CD4-positive, alpha-beta T cell treated with Interleukin-1 beta for 1 hour (primary cell): ENCODE measurements at places on chromosomes 5 and 9.

DNA sequence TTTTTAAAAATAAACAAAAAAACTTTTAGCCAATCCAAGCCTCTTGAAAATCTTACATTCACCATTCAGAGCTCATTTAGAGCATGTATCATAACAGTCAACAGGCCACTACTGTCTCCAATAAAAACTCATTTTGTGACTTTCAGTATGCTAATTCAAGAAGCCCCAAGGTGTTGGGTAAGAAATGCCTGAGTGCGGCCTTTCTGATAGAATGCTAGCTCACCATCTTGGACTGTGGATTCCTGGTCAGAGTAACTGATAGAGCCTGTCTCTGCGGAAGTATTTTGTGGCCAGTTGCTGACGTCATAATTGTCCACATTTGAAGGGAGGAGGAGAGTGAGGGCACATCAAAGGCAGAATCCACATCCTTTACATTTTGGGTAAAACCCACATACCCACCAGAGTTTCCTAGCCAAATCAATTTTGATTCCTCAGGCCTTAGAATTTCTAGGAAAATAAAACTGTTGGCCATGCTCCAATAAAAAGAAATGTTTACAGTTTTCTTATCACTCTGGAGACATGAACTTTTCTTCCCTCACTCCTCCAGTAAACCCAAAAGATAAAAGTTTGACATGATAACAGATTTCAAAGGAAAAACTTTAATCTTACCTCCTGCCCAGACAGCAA lies 41.1 kb upstream of the ERCC6L2 start:
- no peak for DNase-seq

GRCh38 chr5:105730982-105731381 lies 1939.8 kb downstream of the EFNA5 start:
- DNase-seq = no peak

DNA sequence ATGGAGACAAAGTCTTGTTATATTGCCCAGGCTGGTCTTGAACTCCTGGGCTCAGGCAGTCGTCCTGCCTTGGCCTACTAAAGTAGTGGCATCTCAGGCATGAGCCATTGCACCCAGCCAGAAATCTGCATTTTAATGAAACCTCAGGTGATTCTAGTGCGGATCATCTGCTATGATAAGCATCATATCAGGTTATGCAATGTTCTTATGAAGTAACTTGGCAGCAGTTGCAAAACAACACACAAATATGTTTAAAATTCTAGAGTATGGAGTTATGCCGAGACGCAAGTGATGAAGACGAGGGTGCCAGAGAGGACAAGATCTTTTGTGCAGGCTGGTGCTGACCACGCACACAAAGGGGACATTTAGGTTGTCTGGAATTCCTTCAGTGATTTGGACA lies 153.2 kb upstream of the MEF2C start:
- DNase-seq = no peak

DNA sequence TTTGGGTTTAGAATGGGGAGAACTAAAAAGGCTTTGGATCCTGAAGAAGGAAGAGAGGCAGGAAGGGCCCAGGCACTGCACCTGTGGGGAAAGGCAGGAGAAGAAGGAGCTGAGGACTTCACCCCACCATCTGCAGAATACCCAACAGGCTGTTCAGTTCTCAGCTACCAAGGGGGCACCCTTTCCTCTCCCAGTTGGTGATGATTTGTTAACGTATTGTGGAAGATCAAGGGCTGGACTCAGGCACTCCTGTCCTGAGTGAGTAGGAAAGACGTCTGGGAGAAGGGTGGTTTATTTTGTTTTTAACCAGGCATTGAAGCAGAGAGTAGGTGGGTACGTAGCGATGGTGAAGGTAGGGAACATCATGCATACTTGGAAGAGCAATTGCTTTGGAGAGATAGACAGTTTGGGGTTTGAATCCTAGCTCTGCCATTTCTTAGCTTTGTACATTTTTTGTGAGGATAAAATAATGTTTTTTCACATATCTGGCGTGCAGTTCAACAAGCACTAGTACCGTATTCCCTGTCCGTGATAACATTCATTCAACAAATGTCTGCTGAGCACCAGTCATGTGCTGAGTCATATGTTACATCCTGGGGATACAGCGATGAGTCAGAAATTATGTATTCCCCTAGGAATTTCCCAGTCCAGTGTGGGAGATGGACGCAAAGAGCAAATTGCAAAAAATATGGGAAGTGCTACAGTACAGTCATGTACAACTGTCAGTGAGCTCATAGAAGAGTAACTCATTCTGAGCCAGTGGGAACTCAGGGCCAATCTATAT lies 2.1 kb downstream of the MSANTD3 start:
- DNase-seq = no peak

- DNase-seq = no peak
Measured at GRCh38 chr5:145158730-145159129, 676.4 kb downstream of the PRELID2 start.

DNA sequence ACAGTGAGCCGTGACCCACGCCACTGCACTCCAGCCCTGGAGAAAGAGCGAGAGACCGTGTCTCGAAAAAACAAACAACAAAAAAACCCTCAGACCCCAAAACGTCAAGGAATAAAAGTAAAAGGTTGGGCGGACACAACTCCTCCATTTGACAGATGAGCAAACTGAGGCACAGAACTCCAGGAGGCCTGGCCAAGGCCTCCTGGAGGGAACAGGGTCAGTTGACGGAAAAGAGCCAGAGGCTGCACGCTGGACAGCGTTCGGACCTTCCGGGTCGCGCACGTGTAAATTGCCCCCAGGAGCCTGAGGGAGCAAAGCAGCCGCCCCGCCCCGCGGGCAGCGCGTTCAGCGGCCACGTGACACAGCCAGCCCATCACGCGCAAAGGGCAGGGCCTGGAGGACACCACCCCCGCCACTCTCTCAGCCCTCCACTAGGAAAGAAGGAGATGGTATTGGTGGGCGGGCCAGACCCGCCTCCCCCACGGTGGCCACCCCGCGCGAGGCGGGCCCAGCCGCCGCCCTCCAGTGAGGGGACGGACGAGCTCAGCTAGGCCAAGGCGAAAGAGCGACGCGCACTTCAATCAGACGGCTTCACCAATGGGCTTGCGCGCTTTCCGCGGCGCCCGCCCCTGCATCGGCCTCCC lies 81.5 kb downstream of the PTPDC1 start:
- peak; percentile 98 for DNase-seq

GRCh38 chr9:114731701-114732100 lies 49.7 kb upstream of the TEX48 start:
- DNase-seq = no peak

GRCh38 chr5:140608722-140609121 lies 24.3 kb downstream of the CD14 start:
- no peak for DNase-seq

GRCh38 chr9:100619665-100620064 lies 41.8 kb downstream of the CAVIN4 start:
- no peak for DNase-seq

- no peak for DNase-seq
Measured at GRCh38 chr5:179504600-179505396, 45.6 kb upstream of the RUFY1 start.

DNA sequence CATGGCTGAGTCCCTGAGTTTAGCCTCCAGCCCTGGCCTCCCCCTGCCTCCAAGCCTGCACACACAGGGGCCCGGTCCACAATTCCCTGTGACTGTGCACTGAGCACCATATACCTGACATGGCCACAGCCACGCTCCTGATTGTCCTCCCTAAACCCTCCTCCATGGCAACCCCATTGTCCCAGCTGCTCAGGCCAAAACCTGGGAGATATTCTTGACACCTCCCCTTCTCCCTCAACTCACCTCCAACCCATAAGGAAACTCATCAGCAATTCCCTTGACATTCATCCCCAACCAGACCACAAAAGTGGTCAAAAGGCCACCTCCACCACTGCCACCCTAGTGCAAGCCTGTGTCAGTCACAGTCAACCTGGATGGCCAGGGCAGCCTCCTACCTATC lies 107.5 kb upstream of the MVB12B start:
- DNase-seq = no peak

- DNase-seq = peak; percentile 41
Measured at GRCh38 chr5:134026521-134027287, 21.9 kb upstream of the VDAC1 start.

GRCh38 chr9:69542942-69543704 lies 129.0 kb downstream of the APBA1 start:
- no peak for DNase-seq

- peak; percentile 48 for DNase-seq
Measured at GRCh38 chr9:114369216-114370130, 18.3 kb downstream of the AKNA start.

DNA sequence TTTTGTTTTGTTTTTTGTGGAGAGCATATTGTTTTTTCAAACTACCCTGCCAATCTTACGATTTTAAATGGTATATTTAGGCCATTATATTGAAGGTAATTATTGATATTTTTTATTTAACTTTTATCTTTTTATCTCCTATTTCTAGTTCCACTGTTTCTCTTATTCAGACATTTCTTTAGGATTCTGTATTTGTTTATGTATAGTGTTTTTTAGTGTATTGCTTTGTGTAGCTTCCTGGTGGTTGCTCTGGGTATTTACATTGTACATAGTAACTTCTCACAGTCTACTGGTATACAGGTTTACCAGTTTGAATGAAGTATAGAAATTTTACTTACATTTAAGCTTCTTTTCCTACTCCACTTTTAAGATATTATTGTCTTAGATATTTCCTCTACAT lies 63.2 kb downstream of the ERCC6L2 start:
- DNase-seq = no peak

DNA sequence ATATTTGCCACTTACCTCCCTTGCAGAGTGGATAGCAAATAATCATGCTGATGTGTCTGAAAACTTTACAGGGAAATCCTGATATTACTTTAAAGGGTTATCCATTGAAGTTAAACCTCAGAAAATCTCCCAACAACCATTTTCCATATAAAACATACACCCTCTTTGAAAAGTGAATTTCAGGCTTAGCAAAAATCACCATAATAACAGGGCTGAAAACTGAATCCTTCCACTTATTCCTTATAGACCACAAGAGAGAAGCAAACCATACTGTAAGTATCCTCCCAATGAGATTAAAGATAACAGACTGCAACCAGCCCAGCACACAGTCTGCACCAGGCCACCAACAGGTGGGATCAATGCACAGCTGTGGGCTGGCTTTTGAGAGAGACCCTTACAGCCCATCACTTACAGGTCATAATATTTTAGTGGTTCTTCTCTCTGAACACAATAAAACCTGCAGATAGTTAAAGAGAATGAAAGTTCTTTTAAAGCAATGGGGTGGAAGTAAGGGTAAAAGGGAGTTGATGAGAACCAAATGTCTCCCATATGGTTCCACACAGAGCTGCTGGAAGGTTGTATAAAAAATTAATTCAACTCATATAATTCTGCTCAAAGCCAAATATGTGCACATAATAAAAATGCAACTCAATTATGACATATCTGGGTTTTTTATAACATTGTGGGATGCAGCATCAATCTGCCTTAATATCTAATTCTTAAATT lies 376.2 kb upstream of the GRAMD2B start:
- DNase-seq = no peak

DNA sequence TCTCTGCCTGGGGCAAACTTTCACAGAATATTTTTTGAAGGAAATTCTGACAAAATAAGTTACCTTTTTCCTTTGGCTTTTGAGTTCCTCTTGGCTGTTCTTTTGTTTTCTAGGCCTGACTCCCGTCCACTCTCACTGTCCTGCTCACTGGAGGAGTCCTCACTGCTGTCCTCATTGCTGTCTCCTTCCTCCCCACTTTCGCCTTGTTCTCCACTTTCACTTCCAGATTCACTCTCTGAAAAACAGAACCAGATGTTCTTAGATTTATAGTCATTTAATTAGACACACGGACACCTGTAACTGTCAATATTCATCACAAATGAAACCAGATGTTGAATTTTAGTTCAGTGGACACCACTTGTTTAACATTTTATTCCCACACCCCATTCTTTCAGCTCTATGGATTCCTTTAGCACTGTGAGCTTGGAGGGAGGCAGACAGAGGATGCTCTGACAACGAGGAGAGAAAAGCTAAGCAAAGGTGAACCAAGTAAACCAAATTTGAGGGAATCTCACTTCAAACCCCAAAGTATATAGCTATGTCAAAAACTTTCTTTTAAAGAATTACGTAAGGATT lies 180.7 kb downstream of the AP3B1 start:
- DNase-seq = no peak

- DNase-seq = no peak
Measured at GRCh38 chr9:129173296-129174101, 4.6 kb downstream of the IER5L start.

DNA sequence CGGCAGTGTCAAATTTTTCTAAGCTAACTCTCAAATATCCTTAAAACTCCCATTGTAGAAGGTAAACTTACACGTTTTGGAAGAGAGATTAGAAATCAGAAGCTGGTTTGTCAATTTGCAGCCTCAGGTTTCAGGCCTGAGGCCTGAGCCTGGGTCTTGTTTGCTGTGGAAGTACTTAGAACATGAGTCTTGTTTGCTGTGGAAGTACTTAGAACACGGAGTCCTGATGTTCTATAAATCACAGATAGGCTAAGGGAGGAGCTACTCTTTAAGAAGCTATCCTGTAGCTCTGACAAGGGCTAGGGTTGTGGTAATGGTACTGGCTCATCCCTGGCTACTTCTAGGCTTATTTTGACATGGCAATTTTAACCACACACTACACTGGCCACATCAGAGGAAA lies 97.8 kb downstream of the FBXW11 start:
- DNase-seq = no peak

- peak; percentile 8 for DNase-seq
Measured at GRCh38 chr5:143182901-143183820, 220.3 kb downstream of the NR3C1 start.

GRCh38 chr5:133360693-133361472 lies 251.5 kb downstream of the FSTL4 start:
- no peak for DNase-seq

DNA sequence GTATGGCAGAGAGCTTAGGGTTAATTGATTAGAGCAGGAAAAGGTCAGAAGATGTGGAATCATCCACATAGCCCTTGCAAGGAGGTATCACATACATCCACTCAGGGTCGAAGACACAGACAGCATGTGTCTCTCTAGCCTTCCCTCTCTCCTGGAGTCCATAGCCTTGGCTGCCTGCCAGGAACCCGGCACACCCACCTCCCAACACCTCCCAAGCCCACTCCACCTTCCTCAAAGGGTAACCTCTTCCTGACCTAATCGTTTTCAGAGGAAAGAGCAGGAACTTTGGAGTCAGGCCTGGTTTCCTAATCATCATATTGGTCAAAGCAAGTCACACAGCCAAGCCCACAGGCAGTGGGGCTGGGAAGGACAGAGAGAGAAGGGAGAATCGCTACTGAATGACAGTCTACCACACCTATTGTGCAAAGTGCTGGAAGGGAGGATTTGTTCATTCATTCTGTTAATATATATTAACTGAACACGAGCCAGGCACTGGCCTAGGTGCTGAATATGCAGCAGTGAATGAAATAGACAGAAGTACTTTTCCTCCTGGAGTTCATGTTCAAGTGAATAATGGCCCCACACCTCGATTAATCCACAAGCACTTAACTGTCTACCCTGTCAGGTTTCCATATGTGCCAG lies 107.8 kb downstream of the KCNIP1 start:
- DNase-seq = no peak

DNA sequence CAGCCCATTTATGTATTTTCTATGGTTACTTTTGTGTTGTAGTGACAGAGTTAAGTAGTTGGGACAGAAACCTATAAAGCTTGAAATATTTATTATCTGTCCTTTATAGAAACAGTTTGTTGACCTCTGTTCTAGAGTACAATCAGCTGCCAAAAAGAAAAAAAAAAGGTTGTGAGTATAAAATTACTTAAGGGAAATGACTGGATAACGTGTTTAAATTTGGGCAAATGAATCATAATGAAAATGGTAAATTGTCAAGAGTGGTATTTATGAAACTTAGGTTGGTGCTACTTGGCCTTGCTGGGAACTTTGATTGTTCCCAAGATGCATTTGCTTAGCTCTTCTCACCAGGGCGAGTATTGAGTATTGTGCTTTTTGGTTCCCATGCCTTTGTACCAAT lies 70.2 kb upstream of the IL6ST start:
- no peak for DNase-seq

- no peak for DNase-seq
Measured at GRCh38 chr5:33381243-33381642, 59.5 kb upstream of the TARS1 start.
